RPMI7951 (cell line): ENCODE measurements at places on chromosomes 16 and 17. TPM values are rescaled to one million over a fixed set of nuclear protein-coding genes. Genes with fewer than 3 reads are reported as not detected.

The KRTAP4-1 gene
- not detected in 2 replicates for total RNA-seq

The C16orf46 gene
- 0.60 and 4.1 TPM in 2 replicates for total RNA-seq

GRCh38 chr16:12896562-12896961 lies 4.8 kb upstream of the SHISA9 start:
- DNase-seq, result peak; percentile 49

- peak; percentile 66 for DNase-seq
Measured at GRCh38 chr17:64406321-64407200, 15.9 kb upstream of the PECAM1 start.

DNA sequence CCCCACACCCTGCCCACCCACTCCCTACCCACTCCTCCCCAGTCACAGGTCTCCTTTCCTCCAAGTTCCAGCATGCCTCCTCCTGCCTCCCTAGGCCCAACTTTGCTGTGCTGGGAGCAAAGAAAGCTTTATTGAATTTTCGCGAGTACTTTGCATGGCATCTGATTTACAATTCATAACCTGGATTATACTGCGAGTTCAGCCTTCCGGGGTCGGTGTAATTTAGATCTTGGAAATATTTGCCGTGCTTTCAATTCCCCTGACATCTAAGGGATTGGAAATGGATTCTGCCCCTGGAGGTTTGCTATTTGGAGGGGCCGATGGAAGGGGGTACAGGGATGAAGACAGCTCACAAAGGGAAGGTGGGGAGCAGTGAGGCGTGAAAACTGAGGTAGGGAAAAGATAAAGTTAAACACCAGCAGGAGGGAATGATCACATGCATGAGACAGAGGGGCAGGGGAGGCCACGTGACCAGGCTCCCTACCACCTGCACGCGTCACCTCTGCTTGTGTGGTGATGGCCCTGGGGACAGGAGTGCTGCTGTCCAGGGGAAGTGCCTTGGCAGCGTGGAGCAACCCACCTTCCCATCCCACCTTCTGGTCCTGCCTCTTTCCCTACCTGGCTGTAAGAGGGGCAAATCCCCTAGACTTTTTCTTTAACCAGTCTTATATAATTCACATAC lies 132.3 kb upstream of the RPL38 start:
- no peak for DNase-seq
